ENCODE measurements at places on chromosomes 1 and 21.

- DNase-seq: no peak
These were observed 327.7 kb downstream of the SMYD3 start for GRCh38 chr1:246179401-246179800.

DNA sequence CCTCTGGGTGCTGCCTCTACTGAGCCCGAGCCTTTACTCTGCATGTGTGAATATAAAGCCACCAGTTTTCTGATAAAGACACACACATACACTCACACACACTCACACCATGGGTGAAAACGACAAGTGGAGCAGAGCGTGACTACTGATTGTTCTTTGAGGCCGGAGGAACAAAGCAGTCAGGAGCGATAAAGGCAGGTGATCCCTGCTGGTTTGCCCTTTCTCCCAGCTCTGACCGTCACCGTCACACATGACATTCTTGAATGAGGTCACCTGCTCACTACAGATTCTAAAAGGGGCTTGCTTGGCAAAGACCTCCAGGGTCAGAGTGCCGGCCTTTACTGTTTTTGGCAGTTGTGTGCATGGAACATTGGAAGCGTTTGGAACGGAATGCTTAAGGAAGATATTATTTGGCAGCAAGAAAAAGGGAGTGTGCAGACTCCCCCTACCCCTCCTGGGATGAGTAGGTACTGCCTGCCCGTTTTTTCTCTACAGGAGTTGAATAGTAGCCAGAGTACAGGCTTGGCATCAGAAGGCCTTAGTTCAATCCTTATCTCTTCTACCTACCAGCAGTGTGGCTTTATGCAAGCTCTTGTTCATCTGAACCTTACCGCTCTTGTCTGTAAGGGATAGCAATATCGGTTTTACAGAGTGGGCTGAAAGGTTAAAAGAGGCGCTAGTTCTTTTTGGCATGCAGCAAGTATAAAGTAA is 79.7 kb downstream of the PBX1 start:
- no peak for DNase-seq

DNA sequence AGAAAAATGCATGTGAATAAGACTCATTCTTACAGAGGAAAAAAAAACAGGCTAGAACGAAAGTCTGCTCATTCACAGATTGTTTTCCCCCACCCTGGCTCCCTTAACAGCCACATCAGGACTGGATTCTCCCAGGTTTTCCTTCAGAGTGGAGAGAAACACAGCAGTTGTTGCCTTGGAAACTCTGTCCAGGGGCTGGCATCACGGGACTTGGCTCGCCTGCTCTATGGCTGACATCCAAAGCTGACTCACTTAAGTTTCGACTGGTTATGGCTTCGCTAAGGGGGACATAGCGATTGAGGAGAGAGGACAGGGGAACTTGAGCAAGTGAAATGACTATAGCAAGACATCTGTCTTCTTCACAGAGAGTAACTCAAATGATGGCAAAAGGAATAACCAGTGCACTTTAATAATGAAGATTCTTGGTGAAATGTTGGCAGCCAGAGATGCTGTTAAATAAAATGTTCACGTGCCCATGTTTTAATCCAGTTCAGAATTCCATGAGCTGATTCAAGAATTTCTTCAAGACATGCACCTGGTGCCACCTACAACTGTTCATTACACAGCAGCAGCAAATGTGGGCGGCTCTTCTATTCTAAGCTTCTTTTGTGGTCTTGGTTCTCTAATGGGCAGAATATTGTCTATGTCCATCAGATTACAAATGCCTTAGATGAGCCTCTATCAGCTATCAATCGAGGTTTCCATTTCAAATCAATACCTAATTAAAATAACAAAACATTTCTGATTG is 21.8 kb downstream of the MIS18A start:
- DNase-seq: no peak

DNA sequence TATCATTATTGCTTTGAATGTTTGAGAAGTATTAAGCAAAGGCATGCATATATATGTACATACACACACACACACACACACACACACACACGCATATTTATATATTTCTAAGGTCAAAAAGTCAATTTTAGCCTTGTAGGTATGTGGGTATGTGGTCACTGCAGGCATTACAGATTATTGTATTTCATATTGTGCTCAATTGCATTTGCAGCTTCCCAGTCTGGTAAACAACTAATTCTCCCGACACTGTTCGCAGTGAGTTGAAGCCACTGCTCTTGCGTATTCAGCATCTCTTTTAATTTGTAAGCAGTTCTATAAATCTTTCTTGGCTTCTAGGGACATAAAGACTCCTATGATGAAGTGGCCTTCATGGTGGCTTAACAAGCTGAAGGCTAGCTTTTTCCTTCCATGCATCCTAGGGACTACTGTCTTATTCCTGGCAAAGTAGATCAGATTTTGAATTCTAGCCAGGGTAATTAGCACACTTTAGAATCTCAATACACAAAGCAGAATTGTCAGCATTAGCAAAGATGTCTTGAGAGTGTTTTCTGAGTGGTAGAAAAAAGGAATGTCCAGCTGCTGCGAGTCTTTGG is 368.6 kb upstream of the NEGR1 start:
- DNase-seq: no peak

- DNase-seq: no peak
These were observed 27.5 kb downstream of the HUNK start for GRCh38 chr21:31900121-31900895.

GRCh38 chr1:232248276-232248820 is 381.6 kb downstream of the SIPA1L2 start:
- DNase-seq: no peak

- no peak for DNase-seq
These were observed 10.3 kb upstream of the PTPN7 start for GRCh38 chr1:202170726-202171125.

DNA sequence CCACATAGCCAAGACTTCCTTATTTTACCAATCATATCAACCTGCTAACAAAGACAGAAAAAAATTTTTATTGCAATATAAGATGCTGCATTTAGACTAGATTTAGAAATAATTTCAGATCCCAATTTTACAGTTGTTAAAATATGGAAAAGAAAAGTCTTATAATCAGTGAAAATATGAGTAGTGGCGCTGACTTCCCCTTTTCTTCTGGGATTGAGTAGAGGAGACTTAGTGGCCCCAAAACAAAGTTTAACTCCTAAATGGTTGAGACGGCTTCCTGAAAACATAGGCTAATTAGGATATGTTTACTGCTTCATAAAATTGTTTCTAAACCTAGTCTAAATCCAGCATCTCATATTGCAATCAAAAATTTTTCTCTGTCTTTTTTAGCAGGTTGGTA is 68.4 kb downstream of the RAB3GAP2 start:
- DNase-seq: peak; percentile 2

DNA sequence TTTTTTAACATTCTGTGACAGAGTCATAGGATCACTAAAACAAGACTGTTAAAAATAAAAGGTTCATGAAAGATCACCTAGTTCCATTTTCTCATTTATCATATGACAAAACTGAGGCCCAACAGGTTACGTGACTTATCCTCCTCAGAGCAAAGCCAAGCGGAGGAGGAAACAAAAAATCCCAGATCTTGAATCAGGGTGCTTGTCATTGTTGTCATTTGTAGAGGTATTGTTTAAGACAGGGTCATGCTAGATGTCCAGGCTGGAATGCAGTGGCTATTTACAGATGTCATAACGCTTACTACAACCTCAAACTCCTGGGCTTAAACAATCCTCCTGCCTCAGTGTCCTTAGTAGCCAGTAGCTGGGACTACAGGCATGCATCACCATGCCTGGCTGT is 293.2 kb downstream of the DSCAM start:
- no peak for DNase-seq

Measured in suppressor macrophage (primary cell).